Activated naive CD4-positive, alpha-beta T cell treated with anti-CD3 and anti-CD28 coated beads, Interleukin-2, amount 50 U/mL, for 72 hours (primary cell): ENCODE measurements at places on chromosomes 2 and 18. TPM values are rescaled to one million over a fixed set of nuclear protein-coding genes. Genes with fewer than 3 reads are reported as not detected.

Gene C1QL2
- not detected for total RNA-seq

Gene CPLX4
- total RNA-seq: not detected

Gene FEV
- total RNA-seq: not detected

Gene ACMSD
- not detected for total RNA-seq

Gene MYO1B
- total RNA-seq: 42.5 TPM

Gene TMEM178A
- total RNA-seq: 0.30 TPM

Gene SLC9A4
- total RNA-seq: 0.07 TPM

Gene OSBPL6
- 0.52 TPM for total RNA-seq

- no peak for DNase-seq
Measured at GRCh38 chr2:42858140-42859005, 66.0 kb upstream of the HAAO start.

- no peak for DNase-seq
Measured at GRCh38 chr2:205646680-205647079, 35.6 kb upstream of the NRP2 start.

- no peak for DNase-seq
Measured at GRCh38 chr18:51478908-51479307, 281.4 kb upstream of the MEX3C start.

DNA sequence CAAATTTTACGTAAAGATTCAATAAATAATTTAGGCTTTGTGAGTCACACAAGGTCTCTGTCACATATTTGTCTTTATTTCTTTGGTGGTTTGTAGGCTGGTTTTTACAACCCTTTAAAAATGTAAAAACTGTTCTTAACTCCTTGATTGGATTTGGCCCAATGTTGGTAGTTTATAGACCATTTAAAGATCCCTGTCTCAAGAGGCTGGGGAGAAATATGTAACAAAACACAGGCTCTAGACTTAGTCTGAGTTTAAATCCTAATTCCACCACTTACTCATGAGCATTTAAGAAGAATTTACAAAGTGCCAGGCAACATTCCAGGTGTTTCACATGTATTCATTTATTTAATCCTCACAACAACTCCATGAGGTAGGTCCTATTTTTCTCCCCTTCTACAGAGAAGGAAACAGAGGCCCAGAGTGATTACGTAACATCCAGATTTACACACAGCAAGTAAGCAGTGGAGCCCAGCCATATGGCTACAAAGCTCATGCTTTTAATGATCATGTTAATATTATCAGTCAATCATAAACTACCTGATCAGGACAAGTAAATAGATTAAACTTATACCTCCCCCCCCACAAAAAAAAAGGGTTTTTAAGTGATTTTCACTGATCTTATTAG lies 416.6 kb upstream of the ACVR2A start:
- no peak for DNase-seq

GRCh38 chr2:149761611-149762010 lies 174.0 kb upstream of the MMADHC start:
- no peak for DNase-seq

GRCh38 chr2:227739351-227739750 lies 6.3 kb upstream of the SCYGR8 start:
- DNase-seq: no peak

DNA sequence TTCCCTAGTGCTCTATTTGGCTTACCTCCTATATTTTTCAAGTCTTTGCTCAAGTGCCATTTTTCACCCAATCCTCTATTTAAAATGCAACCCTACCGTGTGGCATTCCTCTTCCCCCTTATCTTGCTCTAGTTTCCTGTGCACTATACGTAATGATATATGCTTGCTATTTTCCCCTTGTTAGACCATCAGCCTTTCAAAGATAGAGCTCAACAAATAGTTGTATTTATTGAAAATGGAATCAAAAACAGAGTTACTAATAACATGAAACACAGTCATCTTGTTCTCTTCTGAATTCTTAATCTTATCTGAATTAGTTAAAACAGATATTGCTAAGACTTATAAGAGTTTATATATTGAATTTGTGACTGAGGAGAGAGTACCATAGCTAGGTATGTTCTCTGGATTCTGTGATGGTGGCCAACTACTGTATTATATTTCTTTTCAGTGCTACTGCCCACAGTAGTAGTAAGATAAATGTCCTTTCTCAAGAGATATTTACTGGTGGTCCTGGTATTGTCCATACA lies 55.3 kb downstream of the CAB39 start:
- no peak for DNase-seq
